ENCODE measurements at places on chromosomes 16 and 17.

- DNase-seq: no peak
These were observed 204.9 kb upstream of the CDH13 start for GRCh38 chr16:82421851-82422250.

- DNase-seq: peak; percentile 16
These were observed 38.8 kb downstream of the C16orf95 start for GRCh38 chr16:87278191-87279093.

DNA sequence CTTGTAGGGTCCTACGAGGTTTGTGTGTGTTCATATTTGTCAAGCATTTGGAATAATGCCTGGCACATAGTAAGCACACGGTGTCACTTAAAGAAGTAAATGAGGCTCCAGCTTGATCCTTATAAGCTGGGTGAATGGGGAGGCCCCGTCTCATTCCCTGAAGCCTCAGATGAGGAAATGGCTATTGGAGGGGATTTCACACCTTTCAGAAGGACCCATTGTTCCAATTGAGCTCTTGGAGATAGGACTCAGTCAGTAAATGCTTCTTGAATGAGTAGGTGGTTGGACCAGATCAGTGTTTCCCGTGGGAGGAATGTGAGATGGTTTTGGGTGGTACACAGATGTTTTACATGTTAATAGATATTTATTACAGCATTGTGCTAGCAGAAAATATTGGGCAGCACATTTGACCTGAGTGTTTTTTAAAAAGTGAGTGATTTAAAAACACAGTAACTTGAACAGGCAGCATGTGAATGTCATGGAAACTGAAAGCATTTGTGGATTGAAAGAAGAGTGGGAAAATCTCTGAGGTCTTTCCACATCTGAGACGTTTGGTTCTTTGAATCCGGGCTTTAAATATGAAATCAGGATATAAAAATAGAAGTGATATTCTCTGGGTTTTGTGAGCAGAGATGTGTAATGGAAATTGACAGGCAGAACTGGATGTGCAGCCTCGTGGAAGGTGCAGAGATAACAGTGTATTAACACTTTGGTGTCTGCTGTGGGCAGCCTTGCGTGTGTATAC is 36.4 kb upstream of the ARHGAP17 start:
- DNase-seq: no peak

GRCh38 chr17:27526604-27527002 is 70.4 kb downstream of the KSR1 start:
- DNase-seq: no peak

DNA sequence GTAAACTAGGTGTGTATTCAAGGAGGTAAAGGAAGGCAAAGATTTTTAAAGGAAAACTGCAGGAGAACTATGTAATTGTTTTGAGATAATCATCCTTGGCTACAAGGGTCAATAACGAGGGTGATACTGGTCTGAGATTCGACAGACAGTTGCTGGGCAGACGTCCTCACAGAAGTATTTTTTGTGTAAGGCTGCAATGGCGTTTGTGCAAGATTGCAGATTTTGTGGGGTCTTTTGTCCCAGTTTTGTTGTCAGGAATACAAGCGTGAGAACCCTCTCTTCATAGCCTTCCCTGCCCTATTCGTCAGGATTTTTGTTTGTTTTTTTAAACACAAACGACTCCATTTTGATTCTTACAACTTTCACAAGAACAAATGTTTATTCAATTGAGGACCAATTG is 57.5 kb downstream of the GPR139 start:
- DNase-seq: no peak

Measured in DMS79 treated with DMSO at 0.1 percent for 48 hours (cell line).